ENCODE measurements at places on chromosomes 6 and 20.

DNA sequence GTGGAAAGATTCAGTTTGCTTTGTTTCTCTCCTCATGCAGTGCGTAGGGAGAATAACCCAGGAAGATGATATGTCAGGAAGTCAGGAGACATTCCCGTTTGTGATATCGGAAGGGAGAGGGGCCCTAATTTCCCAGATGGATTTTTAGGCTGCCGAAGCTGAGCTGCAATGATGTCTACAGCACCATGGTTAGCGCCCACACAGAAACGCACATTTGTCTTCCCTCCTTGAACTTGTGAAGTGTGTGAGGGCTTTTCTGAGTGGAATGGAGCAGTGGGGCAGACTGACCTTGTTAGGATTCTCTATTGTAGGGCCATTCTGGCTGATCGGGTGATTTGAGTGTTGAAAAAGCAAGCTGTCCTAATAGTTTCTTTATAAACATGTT is 191.3 kb upstream of the ARG1 start:
- DNase-seq: no peak

DNA sequence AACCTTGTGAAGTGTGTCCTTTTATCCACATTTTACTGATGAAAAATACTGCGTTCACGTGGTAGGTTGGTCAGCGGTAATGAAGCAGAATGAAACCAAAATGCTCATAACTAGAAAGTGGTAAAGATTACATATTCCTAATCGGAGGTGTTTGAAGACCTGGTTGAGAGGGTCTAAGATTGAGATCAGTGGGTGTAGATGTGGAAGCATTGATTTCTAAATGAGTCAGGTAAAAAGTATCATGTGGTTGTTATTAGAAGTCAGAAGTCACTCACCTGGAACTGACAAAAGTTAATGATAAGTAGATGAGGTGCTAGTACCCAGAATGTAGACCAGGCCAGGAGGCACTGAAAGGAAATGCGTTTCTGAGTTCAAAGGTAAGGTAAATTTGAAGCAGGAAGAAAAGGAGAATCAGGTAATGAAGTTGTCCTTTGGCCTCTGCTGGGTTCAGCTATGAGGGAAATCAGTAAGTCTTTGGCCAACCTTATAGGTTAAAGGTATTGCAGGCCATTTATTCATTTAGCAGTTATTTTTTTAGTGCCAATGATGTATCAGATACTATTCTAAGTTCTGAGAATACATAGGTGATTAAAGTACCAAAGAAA is 31.2 kb downstream of the FAM83B start:
- no peak for DNase-seq

DNA sequence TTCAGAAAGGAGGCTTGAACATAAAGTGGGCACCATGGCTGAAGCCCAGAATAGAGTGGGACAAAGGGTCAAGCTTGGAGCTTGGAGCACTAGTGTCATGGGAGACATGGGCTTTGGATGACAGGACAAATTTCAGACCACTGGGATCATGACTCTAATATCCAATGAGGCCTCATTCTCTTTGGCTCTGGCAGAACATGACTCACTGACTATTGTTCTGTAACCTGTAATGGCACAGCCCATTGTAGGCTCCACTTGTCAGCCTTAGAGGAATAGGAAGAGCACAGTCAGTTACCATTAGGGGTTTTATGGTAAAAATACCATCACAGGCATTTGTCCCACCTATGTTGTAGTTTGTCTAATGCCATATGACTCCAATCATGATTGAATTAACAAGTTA is 34.0 kb upstream of the MMS22L start:
- peak; percentile 4 for DNase-seq

DNA sequence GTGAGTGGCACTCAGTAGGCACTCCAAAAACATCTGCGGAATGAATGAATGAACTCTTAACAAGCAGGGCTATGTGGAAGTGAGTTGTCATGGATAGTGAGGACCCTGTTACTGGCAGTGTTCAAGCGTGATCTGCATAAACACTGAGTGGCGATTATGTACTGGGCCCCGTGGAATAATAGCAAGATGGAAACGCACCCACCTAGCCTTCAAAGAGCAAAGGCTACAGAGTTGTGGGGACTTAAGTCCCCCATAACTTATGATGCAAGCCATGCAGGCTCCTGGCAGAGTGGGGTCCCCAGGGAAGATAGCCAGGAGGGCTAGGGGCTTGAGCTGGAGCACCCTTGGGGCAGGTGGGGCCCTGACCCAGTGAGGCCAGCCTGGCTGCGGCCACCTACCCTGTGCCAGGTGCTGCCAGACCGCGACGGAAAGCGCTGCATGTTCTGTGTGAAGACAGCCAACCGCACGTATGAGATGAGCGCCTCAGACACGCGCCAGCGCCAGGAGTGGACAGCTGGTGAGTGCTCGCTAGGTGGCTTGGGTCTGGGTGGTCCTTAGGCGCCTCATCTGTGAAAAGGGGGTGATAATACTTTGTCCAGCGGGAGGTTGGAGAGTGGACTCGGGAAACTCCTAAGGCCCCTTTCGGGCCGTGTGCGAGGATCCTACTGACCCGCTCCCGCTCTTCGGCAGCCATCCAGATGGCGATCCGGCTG is 20.0 kb downstream of the DEF6 start:
- peak; percentile 75 for DNase-seq

DNA sequence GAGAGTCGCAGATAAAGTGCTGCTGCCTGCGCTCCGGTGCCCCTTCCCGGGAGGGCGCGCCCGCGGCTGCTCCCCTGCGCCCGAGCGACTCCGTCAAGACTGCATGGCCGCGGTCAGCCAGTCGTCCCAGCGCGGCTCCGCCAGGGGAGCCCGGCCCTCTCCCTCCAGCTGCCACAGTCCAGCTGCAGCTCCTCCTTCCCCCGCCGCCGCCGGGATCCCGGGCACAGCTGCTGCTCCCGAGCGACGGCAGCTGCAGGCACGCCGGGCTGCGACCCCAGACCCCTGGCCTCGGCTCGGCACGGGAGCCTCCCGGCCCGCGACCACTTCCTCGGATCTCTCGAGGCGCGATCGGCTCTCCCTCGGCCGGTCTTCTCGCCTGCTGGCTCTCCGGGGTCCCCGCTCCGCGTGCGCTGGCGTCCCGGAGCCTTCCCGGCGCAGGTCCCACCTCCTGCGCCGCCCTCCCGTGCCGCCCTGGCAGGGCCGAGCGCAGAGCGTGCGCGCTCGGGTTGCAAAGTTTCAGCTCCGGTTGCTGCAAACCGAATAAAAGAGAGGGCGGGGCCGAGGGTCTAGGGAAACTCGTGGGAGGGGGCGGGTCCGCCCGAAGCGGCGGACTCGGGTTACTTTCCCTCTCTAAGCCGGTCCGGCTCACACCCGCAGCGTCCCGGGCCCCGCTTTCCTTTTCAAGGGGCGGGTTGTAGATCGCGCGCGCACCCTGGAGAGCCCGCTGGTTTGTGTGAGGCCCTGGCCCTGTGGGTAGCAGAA is at the start of gene CNKSR3:
TSS of gene CNKSR3 (minus strand) at position 542 of the 762 bp plus-strand sequence. CDS start 571 bp downstream, outside the sequence.
- DNase-seq: peak; percentile 97

DNA sequence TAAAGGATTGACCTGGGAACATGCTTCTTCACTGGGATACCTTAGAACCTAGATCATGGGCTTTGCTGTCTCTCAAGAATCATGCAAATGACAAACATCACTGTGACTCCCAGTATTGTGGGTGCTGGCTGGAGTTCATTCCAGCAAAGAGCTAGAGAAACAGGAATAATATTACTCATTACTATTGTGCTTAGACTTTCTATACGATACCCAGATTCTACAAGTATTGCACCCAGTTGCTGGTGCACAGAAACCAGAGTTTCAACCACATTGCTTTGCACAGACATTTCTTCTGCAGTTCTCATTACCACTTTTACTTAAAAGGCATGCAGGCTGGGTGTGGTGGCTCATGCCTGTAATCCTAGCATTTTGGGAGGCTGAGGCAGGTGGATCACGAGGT is 220.4 kb upstream of the ZNF217 start:
- DNase-seq: no peak

GRCh38 chr6:20876036-20876435 is 341.8 kb downstream of the CDKAL1 start:
- peak; percentile 14 for DNase-seq

- DNase-seq: no peak
Observed at GRCh38 chr6:53579338-53579737, 34.4 kb upstream of the GCLC start.

DNA sequence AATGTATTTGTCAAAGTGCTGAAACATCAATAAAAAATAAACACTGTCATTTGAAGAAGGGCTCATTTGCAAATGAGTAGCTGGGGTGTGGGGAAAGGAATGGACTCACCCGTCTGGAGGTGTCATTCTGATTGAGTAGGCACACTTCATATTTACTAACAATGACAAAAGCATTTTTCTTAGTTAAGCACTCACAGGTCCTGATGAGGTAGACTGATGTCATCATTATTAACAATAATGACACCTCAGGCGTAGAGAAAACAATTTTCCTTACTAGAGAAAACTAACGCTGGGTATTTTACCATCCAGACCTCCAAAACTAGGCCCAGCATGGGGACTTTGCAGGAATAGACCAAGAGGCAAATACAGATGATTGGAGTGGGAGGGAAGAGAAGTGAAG is 76.0 kb downstream of the UNC5CL start:
- DNase-seq: peak; percentile 24

GRCh38 chr6:127618729-127619128 is 41.8 kb downstream of the C6orf58 start:
- DNase-seq: no peak

- DNase-seq: peak; percentile 9
Observed at GRCh38 chr6:11142296-11143027, 30.9 kb upstream of the ERVFRD-1 start.

DNA sequence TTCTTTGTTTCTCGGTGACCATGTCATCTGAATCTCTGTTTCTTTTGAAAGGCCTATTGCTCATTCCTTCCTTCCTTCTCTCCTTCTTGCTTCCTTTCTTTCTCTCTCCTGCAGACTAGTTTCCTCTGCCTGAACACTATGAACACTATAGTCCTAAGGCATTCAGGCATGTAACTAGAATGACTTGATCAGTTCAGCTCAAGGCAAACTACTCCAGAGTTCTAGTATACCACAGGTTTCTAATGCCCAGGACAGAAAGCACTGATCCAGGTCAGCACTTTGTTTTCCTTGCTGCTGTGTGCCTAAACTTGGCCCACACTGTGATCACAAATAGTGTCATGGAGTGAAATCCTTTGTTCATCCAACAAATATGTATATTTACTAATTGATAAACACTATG is 324.1 kb upstream of the GJE1 start:
- no peak for DNase-seq

GRCh38 chr20:36941401-36941835 is 10.1 kb downstream of the SAMHD1 start:
- DNase-seq: no peak

GRCh38 chr6:151413372-151414145 is 22.2 kb upstream of the ZBTB2 start:
- no peak for DNase-seq

- no peak for DNase-seq
Observed at GRCh38 chr6:139679516-139680179, 305.2 kb upstream of the CITED2 start.

GRCh38 chr6:105280033-105280432 is 100.2 kb upstream of the POPDC3 start:
- no peak for DNase-seq

- DNase-seq: peak; percentile 57
Observed at GRCh38 chr6:30955367-30956042, 14.7 kb downstream of the MUCL3 start.

- DNase-seq: no peak
Observed at GRCh38 chr6:15960740-15961634, 167.9 kb upstream of the MYLIP start.

- no peak for DNase-seq
Observed at GRCh38 chr6:3109761-3110160, 8.8 kb upstream of the BPHL start.

- peak; percentile 64 for DNase-seq
Observed at GRCh38 chr6:158706369-158706982, 56.6 kb downstream of the SYTL3 start.

- DNase-seq: no peak
Observed at GRCh38 chr6:72948153-72948552, 277.1 kb downstream of the KHDC1L start.

GRCh38 chr6:106546691-106547414 is 82.4 kb downstream of the RTN4IP1 start:
- DNase-seq: peak; percentile 54

- no peak for DNase-seq
Observed at GRCh38 chr6:165301372-165302246, 7.8 kb downstream of the C6orf118 start.

GRCh38 chr6:88008831-88009231 is 38.8 kb upstream of the SPACA1 start:
- peak; percentile 50 for DNase-seq

DNA sequence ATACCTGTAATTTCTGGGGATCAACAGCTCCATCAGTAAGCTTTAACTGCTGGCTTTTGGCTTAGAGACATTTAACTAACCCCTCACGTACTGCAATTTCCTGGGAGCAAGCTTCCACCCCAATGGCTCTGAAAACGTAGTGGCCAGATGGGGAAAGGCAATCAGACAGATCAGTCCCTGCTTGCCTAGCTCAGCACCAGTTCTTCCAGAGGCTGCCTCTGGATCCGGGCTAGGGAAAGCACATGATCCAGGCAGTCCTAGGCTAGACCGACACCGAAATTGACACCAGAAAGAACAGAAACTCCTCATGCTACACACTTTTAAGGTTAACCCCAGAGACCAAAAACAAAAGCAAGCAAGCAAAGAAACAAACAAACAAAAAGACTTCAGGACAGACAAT is 13.3 kb downstream of the PREP start:
- DNase-seq: no peak

GRCh38 chr20:59207742-59208357 is 44.2 kb downstream of the ZNF831 start:
- peak; percentile 31 for DNase-seq

GRCh38 chr6:132495604-132496079 is 17.3 kb downstream of the STX7 start:
- DNase-seq: no peak

- no peak for DNase-seq
Observed at GRCh38 chr20:53425941-53426340, 167.7 kb downstream of the ZNF217 start.

GRCh38 chr6:20366082-20366830 is 35.4 kb upstream of the E2F3 start:
- DNase-seq: no peak

DNA sequence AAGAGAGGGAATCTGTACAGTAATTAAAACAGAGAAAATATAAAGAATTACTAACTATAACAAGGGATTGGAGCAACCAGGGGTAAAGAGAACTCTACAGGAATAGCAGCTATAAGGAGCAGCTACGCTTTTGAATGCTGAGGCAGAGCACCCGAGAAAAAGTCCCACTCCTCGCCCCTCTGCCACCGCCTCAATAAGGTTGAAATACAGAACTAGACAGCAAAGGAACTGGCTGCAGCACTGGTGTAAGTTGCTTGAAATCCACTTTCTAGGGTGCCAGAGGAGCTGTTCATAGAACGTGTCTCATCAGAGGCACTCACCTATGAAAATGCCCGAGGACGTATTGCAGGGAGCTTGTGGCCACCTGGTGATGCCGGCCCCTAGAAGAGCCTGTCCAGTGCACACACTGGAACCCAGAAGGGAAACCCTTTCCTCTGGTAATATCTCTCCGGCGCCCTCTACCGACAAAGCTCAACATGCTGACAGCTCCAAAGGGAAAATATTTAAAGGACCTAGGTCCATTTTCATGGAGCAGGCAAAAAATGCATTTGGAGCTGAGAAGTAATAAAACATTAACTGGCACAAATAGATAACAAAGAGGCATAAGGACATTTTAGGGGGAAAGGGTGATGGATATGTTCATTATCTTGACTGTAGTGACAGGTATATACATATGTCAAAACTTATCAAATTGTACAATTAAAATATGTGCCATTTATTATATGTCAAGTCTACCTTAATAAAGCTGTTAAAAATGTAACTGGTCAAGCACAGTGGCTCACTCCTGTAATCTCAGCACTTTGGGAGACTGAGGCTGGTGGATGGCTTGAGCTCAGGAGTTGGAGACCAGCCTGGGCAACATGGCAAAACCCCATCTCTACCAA is 137.4 kb upstream of the HDAC2 start:
- DNase-seq: peak; percentile 88

GRCh38 chr6:14644381-14644780 is 526.8 kb downstream of the CD83 start:
- no peak for DNase-seq

Measured in DMS53 (cell line).